Suprapubic skin (tissue), 4 donors: ENCODE measurements at places on chromosomes 16 and 17.

GRCh38 chr17:4852567-4853207 is 19.5 kb downstream of the MINK1 start:
- no peak for DNase-seq

DNA sequence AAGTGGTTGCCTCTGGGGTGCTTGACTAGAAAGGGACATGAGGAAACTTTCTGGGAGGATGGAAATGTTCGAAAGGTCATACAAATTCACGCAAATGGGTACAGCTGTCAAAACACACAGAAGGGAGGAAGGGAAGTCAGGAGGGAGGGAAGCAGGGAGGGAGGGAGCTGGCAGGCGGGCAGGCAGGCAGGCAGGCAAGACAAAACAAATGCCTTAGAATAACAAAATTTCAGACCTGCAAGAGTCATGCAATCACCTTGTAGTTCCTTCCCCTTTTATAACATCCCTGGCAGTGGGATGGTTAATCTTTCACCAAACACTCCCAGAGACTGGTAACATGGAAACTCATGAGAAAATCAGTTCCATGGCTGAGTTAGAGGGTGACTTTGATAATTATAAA is 189.2 kb downstream of the STX8 start:
- DNase-seq: no peak

GRCh38 chr17:62895320-62896301 is 70.4 kb upstream of the TANC2 start:
- no peak for DNase-seq

DNA sequence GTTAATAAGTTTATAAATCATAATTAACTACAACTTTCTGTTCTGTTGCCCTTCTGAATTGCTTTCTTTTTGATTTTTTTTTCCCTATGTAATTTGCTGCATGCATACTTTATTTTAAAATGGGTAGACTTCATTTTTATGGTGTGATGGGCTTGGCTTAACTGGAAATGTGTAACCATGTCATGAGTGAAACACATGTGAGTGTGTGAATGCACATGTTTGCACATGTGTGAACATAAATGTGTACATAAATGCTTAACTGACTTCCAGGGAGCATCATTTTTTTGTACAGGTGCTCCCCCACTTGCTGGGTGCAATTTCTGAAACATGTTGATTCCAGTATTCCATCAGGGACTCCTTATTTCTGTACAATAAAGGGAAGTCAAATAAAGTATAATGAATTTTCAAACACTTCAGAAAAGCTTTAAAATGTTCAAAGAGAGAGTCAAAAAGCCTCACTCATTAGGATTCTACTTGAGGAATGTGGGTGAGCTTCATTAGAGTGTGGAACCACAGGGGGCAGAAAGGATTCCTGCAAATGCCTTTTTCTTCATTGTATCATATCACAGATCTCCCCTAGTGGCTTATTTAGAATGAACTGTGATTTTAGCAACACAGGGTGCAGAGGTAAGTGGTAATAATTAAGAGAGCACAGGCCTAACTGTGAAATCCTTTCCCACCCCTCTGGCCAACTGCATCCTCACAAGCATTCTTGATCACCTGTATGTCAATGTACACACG is 31.7 kb upstream of the CDH11 start:
- no peak for DNase-seq

- DNase-seq: no peak
Measured at GRCh38 chr16:58842156-58842555, 108.0 kb upstream of the GOT2 start.

GRCh38 chr17:73914536-73915274 is 270.5 kb upstream of the SDK2 start:
- DNase-seq: no peak

DNA sequence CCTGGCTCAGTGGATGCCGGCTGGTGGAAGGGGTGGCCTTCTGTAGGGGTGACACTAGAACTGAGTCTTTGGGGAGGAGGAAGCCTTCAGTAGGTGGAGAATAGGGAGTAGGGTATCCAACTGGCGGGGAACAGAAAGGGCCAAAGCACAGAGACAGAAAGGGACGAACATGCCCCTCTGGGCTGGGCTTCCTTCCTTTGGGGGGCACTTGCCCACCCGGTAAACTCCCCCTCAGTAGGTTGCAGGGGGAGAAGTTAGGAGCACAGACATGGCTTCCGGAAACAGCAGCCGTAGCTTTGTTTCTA is 774 bp downstream of the ENGASE start:
- DNase-seq: no peak

DNA sequence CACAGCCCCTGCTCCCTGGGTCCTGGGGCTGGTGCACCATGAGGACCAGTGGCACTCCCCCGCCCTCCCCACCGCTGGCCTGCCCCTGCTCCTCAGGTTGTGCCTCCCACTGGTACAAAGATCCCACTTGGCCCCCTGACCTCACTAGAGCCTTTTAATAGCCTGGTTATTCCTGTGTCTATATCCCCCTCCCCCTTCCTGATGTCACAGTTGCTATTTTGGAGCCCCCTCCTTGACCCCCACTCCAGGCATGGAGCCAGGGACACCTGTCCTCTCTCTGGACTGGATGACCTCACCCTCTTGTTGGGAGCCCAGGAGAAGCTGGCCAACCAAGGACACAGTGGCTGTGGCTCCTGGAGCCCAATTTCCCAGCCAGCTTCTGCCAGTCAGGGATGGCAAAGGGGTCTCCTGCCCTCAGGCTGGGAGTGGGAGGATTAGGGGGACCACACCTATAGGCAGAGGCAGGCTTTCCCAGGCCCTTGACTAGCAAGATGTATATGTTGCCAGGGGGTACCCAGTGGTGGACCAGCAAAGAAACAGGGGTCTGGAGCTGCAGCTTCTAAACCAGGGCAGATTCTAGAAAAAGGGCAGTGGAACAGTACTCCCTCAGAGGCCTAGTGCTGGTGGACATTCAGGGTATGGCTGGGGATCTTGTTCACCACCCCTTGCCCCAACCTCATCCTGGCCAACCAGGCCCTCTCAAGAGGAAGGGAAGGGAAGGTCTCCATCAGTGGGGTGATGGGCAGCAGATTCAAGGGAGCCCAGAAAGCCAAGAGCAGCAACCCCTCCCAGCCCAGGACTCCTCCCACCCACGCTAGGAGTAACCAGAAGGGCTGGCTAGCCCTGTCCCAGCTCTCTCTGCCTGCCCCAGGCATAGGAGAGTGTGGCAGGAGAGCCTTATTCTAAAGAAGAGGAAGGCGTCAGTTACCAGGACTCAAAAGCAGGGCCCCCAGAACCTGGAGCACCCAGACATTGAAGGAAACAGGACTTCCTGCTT is 10.9 kb downstream of the HDAC5 start:
- peak; percentile 66 for DNase-seq

GRCh38 chr16:81522108-81522701 is 77.6 kb downstream of the CMIP start:
- no peak for DNase-seq

DNA sequence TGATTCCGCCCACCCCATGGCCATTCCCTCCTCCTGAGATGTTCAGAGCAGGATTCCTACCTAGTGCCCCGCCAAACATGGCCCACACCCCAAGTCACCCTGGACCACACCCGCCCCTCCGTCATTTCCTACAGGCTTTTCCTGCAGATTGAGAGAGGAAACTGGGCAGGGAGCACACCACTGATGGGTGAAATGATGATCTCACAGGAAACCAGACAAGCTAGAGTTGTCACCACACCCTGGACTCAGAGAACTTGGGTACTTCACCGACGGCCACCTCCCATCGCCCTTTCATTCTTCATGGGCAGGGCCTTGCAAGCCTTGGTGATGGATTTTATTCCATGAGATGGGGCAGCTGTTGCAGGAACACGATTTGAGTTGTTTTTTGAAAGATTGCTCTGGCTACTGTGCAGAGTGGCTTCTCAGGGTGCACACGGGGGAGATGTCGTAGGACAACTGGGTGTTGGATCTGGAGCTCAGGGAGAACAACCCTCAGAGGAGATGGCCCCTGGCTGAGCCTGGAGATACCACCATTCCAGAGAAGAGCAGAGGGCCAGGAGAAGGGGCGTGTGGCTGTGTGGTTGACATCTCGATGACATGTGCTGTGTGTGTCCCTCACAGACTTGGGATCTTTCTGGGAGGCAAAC is 7.4 kb upstream of the B9D1 start:
- peak; percentile 82 for DNase-seq

DNA sequence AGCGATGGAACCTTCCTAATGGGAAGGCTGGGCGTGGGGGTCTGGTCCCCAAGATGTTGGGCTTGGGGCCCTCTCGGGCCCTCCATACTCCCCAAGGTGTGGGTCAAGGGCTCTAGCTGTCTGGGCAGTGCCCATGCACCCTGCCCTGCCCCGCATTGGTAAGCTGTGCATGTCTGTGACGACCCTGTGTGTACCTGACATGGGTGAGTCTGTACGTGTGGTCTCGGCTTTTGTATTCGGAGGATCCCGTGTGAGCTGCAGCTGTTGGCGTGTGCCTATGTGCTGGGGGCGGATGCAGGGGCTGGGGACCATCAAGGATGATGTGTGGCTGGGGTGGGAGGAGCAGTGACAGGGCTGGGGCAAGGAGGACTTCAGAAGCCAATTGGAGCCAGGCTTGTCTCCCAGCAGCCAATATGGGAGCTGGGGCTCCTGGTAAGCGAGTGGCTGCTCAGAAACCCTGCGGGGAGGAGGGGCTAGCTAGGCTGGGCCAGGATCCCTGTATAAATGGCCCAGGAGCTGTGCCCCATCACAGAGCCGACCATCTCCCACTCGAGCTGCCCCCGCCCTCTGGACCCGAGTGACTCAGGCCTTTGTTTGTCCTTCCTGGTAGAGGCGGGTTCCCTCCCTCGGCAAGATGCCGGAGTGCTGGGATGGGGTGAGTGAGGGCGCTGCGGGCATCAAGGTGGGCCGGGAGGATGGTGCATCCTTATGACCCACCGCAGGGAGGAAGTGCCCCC is at the start of gene NDRG4:
Gene NDRG4, plus strand, starts transcription at position 529 of the 737 bp plus-strand sequence. Its CDS starts 106 bp downstream, at position 635.
- DNase-seq: peak; percentile 80

GRCh38 chr16:12532871-12533610 is 270.6 kb downstream of the CPPED1 start:
- no peak for DNase-seq

GRCh38 chr17:58084317-58084981 is 1.2 kb downstream of the DYNLL2 start:
- DNase-seq: no peak

DNA sequence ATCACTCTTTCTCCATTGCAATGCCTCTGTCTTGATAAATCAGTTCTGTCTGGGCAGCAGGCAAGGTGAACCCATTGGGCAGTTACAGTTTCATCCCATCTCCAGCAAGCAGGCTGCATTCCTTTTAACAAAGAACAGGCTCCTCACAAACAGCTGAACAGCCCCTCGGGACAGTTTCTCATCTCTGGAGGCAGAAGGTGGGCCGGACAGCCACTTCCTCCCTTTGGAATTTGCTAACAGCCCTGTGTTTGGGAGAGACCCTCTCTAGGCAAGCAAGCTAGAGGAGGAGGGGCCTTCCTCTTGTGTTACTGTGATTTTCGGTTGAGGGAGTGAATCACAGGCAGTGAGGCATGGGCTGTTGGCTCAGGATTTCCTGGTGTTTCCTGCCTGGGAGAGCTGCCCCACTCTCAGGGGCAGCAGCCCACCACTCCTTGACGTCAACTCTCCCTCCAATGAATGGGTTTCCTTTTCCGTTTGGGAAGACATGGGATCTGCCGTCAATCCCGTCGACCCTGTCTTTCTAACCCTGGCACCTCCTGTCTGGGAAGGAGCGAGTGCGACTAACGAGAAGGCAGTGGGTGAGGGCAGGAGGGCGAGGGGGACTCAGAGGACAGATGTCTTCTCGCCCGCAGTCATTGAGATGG is 3.7 kb upstream of the PGS1 start:
- DNase-seq: no peak

- DNase-seq: no peak
Measured at GRCh38 chr16:62738666-62739460, 702.6 kb upstream of the CDH8 start.

DNA sequence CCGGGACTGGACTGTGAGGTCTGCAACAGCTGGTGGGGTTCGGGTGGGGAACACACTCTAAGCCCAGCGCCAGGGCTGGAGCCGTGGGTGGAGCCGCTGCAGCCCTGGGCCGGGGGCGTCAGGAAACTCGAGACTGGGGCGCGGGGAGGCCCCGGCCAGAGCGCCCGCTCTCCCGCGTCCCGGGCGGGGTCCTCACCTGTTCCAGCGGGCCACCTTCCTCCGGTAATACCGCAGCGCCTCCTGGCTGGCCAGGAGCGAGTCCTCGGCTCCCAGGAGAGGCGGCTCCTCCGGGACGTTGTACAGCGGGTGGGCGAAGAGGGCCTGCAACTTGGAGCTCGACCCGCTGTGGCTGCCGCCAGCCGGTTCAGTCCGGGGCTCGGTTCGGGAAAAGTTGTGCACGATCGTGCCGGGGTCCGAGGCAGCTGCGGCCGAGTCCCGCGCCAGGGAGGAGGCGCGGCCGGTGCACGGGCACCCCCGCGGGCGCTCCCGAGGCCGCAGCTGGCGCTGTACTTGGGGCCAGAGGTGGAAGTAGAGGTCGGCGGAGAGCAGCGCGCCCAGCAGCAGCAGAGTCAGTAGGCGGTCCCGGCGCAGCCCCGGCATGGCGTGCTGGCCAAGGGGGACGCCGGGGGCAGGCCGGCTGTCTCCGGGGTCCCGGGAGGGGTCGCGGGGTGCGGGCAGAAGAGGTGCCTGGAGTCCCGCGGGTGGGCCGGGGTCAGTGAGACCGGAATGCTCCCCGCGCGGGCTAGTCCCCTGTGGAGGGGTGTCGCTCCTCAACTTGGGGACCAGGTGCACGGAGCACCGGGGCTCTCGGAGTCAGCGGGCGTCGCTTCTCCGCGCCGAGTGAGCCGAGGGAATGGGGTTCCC is 868 bp downstream of the FAM20A start:
- DNase-seq: peak; percentile 81

GRCh38 chr17:2453325-2453724 is 52.5 kb upstream of the MNT start:
- DNase-seq: no peak

- no peak for DNase-seq
Measured at GRCh38 chr16:22973522-22973921, 159.6 kb downstream of the HS3ST2 start.

GRCh38 chr17:58249270-58250133 is 11.1 kb downstream of the LPO start:
- peak; percentile 86 for DNase-seq

DNA sequence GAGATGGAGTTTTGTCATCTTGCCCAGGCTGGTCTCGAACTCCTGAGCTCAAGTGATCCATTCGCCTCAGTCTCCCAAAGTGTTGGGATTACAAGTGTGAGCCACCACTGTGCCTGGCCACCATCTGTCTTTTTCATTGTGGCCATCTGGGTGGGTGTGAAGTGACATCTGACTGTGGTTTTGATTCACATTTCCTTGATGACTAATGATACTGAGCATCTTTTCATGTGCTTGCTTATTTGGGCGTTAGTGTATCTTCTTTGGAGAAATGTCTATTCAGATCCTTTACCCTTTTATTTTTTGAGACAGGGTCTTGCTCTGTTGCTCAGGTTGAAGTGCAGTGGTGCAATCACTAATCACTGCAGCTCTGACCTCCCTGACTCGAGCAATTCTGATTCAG is 53.9 kb upstream of the ERN1 start:
- DNase-seq: no peak

DNA sequence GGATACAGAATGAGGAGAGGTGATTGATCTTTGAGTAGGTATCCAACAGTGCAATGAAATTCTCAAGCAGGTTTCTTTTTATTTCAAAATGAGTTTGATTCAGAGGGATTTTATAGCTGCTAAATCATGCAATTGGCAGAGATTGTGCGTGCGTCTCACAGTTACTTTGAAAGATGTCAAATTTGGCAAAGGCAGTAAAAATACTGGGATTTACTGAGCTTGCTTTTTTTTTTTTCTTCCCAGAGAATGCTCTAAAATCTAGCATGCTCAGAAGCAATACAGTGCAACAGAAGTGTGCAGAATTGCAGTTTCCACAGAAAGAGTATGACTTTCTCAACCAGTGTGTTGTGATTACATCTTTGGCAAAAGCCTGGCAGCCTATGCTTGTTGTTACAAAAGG is 410.7 kb upstream of the GOT2 start:
- DNase-seq: no peak
